NCI-H2081 (cell line): ENCODE measurements at places on chromosomes 7 and 10.

GRCh38 chr10:103548006-103548405, 54.5 kb downstream of the NEURL1 start:
- no peak for DNase-seq

- no peak for DNase-seq
Measured at GRCh38 chr7:142886866-142887265, 1.3 kb upstream of the TRPV6 start.

DNA sequence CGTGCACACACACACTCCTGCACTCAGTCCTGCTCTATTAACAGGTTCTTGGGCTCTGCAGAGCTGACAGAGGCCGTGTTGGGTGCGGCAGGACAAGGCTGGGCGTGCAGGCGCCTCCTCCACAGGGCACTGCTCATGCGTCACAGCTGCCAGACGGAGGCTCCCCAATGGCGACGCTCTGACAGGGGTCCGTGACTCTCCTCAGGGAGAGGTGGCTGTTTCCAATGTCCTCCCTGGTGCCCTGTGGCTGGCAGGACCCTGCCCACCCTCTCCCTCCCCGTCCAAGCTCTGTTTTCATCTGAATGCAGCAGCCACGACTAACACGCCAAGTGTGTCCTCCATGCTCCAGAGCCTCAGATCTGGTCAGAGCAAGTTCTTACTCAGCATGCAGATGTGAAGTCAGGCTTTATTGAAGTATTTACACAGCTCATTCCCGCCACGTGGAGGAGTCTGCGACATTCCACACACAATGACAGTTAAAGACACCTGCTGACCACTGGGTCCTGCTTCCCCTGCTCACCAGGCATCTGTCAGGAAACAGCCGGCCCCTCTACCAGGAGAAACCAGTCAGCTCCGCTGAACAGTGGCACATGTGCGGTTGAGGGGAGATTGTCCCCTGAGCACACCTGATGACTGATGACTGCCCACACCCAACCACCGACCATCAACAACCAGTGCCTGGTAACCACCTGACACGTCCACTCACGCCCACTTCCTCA, 116.7 kb downstream of the VIPR2 start:
- DNase-seq, result no peak

GRCh38 chr10:60212195-60212594, 177.5 kb downstream of the ANK3 start:
- no peak for DNase-seq

DNA sequence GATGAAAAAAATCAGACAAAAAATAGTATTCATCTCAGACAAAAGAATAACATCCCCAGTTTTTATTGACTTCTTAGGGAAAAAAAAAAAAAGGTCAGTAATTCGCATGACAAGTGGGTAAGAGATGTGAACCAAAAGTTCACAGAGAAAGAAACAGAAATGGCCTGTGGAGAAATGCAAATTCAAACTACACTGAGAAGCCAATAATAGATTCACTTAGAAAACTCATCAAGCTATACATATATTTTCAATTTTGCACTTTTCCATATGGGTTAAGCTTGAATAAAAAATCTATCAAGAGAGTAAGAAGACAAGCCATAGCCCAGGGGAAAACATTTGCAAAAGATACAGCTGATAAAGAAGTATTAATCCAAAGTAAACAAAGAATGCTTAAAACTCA, 28.0 kb downstream of the HERC4 start:
- no peak for DNase-seq

DNA sequence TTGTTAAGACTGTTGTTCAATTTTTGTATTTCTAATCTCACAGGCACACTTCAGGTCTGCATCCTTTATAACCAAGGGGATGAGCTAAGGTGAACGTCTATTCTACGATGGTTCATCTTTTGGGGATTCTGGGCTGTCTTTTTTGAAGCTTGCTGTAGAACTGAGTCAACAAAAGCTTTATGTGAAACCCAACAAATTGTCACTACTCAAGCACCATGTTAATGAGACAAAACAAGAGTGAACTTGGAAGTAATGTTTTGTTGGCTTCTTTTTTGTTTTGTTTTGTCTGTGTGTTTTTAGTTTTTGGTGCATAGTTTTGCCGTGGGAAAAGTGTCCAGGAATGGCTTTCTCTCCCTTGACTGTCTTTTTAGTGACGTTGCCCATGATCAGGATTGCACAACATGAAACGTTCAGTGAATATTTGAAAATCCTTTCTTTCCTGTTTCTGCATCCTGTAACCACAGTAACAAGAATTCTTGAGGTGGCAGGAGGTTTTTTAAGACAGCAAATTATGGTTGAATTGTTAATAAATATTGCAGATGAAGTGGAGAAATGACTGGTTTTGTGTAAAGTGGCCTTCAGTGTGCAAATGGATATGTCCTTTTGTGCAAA, 65.6 kb downstream of the WIPF3 start:
- no peak for DNase-seq

GRCh38 chr7:128010391-128011127, 20.7 kb downstream of the LRRC4 start:
- no peak for DNase-seq

DNA sequence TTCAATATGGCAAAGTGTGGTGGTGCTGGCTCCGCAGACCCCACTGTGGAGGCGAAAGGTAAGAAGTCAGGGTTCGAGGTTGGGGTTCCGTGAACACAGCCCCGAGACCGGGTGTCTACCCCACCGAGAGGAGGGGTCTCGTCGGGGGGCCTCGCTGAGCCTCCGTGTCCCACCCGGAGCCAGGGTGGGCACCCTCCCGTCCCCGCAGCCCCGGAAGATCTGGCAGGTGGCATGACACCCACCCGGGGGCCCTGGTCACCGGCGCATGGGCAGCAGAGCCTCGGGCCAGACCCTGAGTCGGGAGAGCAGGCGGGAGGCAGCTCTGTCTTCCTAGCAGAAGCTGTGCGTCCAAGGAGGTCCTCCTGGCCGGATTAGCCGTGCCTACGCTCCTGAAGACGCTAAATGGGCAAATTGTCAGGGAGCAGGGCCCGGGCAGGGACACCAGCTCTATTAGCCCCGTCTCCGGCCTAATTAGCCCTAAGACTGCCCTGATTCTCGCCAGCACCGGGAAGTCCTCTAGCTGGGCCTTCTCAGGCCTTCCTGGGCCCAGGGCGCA, 56.4 kb downstream of the UNCX start:
- DNase-seq, result no peak

DNA sequence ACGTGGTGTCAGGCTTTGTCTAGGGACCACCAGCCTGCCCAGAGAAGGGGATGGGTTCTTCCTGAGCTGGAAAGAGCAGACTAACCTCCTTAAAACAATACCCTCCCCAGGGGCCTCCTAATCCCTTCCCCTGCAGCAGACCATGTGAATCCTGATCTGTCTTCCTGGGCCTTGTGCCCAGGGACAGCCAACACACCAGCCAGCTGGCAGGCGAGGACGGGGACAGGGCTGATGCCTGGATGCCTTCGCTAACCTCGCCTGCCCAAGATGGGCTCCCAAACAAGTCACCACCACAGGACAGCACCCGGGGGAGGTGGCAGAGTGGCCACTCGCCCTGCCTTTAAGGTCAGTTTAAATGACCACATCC, 17.6 kb downstream of the PODXL start:
- no peak for DNase-seq

GRCh38 chr10:93963434-93963833, 30.3 kb upstream of the PLCE1 start:
- no peak for DNase-seq

GRCh38 chr7:84490661-84491060, 296.1 kb upstream of the SEMA3A start:
- no peak for DNase-seq

- no peak for DNase-seq
Measured at GRCh38 chr10:97882142-97883091, 32.8 kb downstream of the GOLGA7B start.

GRCh38 chr7:31476073-31476745, 37.7 kb upstream of the ITPRID1 start:
- DNase-seq, result no peak

GRCh38 chr7:19772841-19773760, at the start of gene TMEM196:
TMEM196 (minus strand) TSS chr7:19773617; CDS start chr7:19772696, 921 bp downstream.
- DNase-seq, result peak; percentile 65

DNA sequence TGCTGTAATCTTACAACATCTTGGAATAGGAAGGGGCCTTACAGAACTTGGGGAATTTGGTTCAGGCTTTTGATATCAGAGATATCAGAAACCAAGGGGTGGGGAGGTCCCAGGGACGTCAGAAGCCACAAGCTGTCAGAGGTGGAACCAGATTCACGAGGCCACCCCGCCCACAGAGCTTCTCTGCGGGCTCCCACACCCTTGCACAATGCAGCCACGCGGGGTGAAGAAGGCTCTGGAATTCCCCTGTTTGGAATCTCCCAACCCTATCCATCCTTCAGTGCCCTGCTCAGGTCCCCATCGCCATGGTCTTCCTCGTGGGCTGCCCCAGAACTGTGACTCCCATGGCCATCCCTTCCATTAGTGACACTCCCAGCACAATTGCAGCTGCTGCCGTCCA, 247.1 kb upstream of the SHH start:
- no peak for DNase-seq

DNA sequence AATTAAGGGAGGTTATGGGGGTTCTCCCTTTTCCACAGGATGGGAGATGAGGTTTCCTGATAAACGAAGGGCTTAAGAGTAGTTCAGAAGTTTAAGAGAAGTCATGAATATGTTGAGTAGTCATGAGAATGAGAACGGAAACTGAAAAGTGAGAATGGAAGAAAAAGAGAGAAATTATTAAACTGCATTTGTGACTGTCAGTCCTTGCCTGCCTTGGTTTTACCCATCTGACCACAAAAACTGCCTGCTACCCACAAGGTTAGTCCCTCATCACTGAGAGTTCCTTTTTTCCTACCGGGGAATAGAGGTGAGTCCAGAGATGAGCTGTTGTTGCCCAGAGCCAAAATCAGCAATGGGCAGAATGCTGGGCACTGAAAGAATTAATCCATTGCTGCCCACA, 174.1 kb upstream of the BET1 start:
- no peak for DNase-seq

GRCh38 chr10:119723624-119724023, 2.2 kb upstream of the INPP5F start:
- no peak for DNase-seq

DNA sequence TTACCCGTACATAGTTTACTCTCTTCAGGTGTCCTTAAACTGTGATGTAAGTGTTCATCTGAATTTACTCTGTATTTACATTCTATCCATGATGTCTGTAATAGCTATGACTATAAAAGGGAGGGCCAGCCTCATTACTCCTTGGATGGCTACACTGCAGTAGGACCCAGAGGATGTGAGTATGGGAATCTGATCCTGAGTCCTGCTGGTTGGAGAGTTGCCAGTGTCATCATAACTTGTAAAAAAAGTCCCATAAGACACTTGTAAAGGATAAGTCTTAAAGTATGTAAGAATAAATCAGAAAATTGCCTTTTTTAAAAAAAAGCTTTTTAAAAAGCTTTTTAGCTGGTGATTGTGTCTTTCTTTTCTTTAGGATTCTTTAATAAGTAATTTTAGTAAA, 95.4 kb downstream of the PPP1R9A start:
- DNase-seq, result no peak

DNA sequence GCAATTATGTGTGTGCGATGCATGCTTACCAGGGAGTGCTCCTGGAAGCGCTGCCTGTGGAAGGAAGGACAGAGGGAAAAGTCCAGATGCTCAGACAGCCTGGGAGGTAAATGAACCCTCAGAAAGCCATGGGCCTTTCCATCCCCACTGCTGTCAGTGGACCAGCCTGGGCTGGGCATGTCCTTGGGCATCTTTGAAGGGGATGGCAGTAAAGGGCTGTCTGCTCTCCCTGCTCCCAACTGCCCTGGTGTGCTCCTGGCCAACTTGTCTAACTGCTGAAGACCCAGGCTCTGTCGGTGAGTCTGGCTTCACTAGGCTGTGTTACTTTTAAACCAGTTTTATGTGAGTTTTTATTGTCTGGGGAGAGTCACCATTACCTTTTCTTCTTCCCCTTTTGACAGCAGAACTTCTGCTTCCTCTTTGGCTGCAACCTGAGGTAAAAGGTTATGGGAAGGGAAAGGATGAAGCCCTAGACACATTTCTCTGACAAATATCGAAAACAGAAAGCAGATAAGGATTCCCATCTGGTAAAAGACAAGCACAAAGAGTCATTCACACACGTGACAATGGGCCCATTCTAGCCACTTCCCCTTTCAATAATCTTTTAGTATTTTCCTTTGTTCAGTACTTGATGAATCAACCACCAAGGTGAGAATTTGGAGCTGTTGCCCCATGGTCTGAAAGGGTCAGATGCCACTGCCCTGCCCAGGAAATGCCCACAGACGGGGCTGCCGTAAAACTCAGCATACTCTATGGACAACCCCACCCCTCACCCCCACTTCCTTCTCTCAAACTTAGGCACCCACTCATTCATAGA, 27.6 kb upstream of the PIK3AP1 start:
- DNase-seq, result no peak

DNA sequence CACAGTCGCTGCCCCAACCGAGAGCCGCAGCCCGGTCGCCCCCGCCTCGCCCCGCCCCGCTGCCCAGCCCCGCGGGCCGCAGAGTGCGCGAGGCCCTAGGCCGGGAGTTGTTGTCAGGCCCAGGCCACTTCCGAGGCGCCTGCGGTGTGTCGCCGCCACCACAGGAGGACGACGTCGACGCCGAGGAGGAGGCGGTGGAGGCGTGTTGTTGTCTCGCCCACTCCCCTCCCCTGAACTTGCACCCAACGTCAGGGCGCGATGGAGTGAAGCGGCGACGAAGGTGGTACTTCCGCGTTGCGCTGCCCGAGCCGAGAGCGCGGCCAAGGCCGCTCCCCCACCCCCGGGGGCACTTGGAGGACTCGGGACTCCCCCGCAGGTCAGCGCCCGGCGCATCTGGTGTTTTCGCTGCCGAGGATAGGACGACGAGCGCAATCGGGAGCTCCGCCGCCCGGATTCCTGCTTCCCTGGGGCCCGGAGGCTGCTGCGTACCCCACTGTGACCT, at the start of gene CDK13:
CDK13 (plus strand) TSS at position 286 of the 502 bp plus-strand sequence. CDS start 386 bp downstream, outside the sequence.
- DNase-seq, result peak; percentile 85

- DNase-seq, result no peak
Measured at GRCh38 chr10:43921881-43922280, 273.2 kb upstream of the ZNF32 start.

GRCh38 chr7:50837965-50838364, 55.3 kb upstream of the GRB10 start:
- no peak for DNase-seq

GRCh38 chr7:141624763-141625162, 73.6 kb downstream of the AGK start:
- DNase-seq, result no peak

DNA sequence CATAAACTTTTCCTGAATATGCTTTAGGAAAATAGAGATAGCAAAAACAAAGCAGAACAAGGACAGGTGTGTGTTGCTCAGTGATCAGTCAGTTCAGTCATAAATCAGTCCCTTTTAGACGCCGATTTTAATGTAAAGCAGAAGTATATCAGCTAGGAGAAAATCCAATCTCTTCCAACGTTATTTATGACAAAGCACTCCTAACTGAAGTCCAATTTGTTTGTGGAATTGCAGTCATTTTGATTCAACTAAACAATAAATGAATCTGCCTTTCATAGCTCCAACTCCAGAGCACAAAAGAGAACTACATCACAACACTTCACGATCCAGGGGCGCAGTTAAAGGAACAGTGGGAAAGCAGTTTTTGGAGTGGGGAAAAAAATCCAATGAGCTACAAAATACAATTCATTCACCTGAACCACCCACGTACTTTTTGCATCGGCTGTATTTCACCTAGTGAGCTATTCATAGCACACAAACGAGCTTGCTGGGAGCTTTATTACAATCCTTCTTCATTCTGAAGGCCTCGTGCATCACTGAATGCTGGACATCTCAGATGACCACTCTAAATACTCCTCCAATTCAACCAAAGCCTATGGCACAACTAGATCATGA, 151.3 kb downstream of the LRRN3 start:
- DNase-seq, result peak; percentile 8

GRCh38 chr7:99707096-99707495, 27.3 kb upstream of the CYP3A5 start:
- DNase-seq, result no peak
